Caki2 (cell line): ENCODE measurements at places on chromosomes 2 and 18.
A peak's percentile ranks its signal among the peaks of the same experiment; 100 is the strongest.

- DNase-seq: no peak
Observed at GRCh38 chr2:161979490-161979889, 94.5 kb downstream of the DPP4 start.

GRCh38 chr2:163580757-163581156, 155.1 kb downstream of the FIGN start:
- DNase-seq: no peak

- DNase-seq: no peak
Observed at GRCh38 chr2:7694076-7694985, 777.1 kb downstream of the RNF144A start.

- no peak for DNase-seq
Observed at GRCh38 chr2:230542751-230543150, 126.8 kb downstream of the SP100 start.

DNA sequence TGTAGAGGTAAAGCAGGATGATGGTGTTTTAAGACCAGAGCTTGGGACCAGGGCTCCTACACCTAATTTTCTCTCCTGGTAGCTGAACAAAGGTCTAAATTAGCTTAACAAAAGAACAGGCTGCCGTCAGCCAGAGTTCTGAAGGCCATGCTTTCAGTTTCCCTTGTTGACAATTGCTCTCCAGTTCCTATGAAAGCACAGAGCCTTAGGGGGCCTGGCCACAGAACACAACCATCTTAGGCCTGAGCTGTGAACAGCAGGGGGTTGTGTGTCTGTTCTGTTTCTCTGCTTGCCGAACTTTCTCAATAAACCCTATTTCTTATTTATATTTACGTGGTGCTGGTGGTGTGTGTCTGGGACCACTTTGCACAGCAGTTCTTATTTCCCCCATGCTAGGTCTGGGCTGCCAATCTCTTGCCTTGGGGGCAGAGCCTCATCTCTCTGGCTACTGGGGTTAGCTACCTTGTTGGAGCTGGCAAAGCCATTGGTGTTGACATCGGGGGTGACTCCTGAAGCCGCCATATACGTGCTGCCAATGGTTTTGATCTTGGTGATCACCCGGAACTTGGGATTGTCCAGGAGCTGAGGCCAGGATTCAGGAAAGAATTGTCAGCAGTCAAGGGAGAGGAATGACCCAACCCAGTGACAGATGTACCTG, 29.0 kb downstream of the CENPO start:
- no peak for DNase-seq

DNA sequence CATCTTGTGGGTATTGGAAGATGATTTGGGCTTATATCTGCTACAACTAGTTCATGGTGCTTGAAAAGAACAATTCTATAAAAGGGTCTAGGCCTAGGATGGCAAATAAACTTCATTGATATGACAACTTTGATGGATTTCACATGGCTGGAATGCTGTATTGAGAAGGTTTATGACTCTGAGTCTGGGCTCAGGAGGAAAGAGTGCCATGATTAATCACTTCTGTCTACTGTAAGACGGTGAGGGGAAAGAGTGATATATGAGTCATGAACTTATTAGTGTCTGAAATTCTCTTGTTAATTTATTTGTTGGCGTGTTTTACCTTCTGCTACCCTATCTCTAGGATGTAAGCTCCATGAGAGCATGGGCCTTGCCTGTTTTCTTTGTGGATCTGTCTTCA, 17.0 kb upstream of the ADCYAP1 start:
- DNase-seq: no peak

GRCh38 chr18:79682894-79683625, 3.5 kb downstream of the CTDP1 start:
- no peak for DNase-seq

DNA sequence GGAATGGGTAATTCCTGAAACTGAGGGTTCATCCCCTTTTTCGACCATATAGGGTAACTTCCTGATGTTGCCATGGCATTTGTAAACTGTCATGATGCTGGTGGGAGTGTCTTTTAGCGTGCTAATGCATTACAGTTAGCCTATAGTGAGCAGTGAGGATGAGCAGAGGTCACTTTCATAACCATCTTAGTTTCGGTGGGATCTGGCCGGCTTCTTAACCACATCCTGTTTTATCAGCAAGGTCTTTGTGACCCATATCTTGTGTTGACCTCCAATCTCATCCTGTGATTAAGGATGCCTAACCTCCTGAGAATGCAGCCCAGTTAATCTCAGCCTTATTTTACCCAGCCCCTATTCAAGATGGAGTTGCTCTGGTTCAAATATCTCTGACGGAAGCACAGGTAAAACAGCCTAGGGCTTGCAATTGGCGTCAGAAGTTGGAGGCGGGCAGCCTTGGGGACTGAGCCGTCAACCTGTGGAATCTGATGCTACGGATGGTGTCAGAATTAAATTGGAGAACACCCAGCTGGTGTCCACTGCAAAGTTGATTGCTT, 19.5 kb downstream of the RALBP1 start:
- DNase-seq: no peak

- DNase-seq: no peak
Observed at GRCh38 chr18:48749768-48750167, 201.0 kb downstream of the SMAD7 start.

DNA sequence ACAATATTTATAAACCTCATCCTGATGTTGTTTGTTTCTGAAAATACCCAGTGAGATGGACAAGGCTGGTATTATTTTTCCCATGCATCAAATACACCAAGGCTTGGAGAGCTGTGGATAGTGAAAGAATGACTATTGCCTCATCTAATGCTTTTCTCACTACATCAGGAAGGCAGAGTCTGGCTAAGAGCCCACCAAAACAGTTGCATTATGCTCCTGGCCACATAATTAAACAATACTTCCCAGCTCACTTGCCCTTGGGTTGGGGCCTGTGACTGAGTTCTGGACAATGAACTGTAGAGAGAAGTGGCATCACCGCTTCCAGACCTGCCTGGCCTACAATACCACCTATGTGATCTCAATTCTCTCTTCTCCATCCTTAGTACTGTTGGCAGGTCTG, 46.4 kb upstream of the REEP1 start:
- no peak for DNase-seq

GRCh38 chr2:38632980-38633379, 30.3 kb upstream of the HNRNPLL start:
- no peak for DNase-seq

DNA sequence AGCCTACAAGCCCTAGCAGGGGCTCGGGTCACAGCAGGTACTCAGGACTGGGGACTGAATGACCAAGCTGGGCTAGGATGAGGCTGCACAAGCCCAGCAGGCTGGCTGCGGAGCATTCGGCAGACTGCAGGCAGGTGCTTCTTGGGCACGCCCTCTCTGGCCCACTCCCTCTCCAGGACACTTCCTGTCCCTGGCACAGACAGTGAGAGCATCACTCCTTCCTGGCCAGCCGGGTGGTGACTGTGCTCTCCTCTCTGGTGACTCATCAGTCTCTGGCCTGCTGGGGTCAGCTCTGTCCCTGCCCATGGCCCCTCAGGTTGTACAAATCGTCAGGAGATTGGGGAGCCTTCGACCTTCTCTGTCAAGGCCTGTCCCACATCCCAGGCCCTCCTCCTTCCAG, 22.5 kb downstream of the C1QL2 start:
- no peak for DNase-seq

DNA sequence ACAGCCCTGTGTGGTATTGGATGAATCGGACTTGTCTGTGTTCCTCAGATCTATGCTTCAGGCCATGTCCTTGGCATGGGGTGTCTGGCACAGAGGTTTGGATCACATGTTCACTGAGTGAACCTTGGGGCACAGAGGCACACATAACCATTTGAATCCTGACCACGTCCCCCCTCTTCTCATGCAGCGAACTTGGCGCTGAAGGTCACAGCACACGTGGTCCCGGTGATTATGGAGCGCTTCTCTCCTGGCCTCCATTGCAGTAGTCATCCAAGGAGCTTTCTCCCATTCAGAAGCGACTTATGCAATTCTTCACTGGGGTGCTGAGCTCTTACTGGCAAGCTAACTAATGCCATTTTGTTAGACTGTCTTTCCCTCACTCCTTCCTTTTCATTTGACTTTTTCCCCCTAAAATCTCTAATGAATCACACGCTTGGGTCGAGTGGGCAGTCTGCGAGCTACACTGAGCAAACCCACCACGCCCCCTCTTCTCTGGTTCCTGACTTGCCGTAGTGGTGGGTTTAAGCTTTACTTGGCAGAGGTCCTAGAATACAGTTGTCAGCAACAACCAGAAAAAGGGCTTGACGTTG, 59.4 kb downstream of the KCNG2 start:
- DNase-seq: peak; percentile 4

DNA sequence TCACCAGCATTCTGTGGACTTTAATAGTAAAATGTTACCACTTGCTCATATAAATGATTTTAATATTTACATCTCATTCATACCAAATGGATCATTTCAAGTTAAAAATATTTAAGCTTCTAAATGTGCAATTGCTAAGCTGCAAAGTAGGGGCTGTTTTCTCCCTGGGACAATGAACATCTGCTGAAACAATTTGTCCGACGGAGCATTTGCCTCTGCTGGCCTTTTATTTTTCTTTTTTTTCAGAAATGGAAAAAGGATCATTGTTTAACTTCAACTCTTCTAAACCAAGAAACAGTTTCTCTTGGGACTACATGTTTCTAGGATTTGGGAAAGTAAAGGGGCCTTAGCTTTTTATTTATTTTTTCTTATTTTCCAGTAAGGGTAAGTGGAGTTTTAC, 43.8 kb upstream of the ITPRID2 start:
- DNase-seq: no peak

DNA sequence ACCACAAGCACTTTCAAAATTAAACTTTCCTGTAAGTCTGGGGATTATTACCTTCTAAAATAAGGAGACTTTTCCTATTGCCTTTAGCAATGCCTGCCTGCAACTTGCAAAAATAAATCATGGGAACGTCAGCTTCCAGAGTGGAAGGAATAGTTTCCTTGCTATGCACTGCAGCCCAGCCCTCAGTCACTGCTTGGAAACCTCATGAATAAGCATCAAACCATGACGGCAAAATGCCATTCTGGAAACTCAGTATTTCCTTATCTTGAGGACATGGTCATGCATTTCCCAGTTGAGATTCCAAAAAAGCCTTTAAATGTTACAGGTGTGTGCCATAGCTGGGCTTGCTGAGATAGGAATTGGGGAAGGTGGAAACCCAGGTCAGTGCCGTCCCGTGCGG, 84.2 kb upstream of the OTOS start:
- DNase-seq: peak; percentile 38

DNA sequence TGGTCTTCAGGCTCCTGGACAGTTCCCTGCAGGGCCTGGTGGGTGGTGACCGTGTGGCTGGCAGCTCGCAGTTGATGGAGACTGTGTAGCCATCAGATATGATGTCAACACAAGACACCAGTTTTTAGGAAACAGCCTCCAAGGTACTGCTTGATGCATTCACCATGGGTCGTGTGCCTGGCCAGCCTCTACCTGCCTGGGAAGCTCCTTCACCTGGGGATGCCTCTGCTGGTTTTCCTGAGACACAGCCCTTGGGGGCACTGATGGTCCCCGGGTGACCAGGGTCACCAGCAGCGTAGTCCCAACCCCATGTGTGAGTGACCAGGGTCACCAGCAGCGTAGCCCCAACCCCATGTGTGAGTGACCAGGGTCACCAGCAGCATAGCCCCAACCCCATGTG, 33.6 kb upstream of the KCNG2 start:
- DNase-seq: no peak

- no peak for DNase-seq
Observed at GRCh38 chr2:157611110-157611509, 17.6 kb downstream of the ACVR1C start.

GRCh38 chr18:63192885-63193349, 126.7 kb downstream of the BCL2 start:
- DNase-seq: no peak

DNA sequence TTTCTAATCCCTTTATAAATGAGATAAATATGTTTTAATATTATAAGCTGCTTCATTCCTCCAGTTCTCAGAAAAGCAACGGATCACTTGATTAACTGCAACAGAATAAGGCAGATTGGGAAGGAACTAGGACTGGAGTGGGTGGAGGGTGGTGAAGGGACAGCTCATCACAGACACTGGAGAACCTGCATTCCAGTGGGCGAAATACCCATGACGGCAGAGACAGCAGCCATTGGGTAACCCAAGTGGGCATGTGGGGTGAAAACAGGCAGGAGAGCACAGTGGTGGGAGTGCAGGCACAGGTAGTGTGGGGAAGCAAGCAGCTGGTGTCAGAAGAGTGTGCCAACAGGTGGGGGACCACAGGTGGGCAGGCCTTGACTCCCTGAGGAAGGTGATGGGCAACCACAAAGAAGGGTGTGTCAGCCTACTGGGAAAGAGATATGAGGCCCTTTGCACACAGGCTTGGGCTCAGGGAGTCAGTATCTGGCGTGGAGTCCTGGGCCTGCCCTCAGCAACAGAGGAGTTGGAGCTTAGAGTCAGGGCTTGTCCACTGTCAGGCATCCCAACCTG, 27.2 kb downstream of the DPYSL5 start:
- no peak for DNase-seq

- DNase-seq: no peak
Observed at GRCh38 chr2:76281156-76281841, 570.6 kb upstream of the GCFC2 start.

GRCh38 chr18:50610349-50610748, 50.5 kb downstream of the MAPK4 start:
- DNase-seq: no peak

- peak; percentile 58 for DNase-seq
Observed at GRCh38 chr2:40401896-40402295, 50.0 kb downstream of the SLC8A1 start.
